ENCODE measurements at places on chromosomes 5 and 9.

DNA sequence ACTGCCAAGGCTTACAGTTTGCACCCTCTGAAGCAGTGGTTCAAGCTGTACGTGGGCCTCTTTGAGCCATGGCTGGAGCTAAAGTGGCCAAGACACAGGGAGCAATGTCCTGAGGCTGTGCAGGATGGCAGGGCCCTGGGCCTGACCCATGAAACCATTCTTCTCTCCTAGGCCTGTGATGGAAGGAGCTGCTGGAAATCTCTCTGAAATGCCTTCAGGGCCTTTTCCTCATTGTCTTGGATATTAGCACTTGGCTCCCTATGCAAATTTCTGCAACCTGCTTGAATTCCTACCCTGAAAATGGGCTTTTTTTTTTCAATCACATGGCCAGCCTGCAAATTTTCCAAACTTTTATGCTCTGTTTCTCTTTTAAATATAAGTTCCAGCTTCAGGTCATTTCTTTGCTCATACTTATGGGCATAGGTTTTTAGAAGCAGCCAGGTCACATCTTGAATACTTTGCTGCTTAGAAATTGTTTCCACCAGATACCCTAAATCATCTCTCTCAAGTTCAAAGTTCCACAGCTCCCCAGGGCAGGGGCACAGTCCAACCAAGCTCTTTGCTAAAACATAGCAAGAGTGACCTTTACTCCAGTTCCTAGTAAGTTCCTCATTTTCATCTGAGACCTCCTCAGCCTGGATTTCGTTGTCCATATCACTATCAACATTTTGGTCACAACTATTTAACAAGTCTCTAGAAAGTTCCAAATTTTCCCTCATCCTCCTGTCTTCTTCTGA is 138.3 kb downstream of the OSTF1 start:
- no peak for DNase-seq

DNA sequence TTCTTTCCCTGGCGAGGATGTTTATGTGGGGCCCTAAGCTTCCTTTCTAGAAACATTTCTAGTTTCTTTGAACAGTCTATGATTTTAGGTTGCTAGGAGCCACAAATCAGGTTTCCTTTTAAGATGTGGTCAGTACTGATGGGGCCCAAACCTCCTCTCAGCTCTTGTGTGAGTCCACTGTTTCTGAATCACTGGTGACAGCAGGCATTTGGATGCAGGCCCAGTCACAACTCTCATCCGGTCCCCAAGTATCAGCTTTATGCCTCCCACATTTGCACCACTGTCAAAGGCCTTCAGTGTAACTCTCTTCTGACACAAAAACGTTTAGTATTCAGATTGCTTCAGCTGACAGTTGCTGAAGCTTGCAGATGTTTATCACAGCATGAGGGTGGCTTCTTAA is 7.8 kb downstream of the DMRT2 start:
- no peak for DNase-seq

GRCh38 chr5:142587354-142587965 is 98.4 kb downstream of the FGF1 start:
- DNase-seq: peak; percentile 57

DNA sequence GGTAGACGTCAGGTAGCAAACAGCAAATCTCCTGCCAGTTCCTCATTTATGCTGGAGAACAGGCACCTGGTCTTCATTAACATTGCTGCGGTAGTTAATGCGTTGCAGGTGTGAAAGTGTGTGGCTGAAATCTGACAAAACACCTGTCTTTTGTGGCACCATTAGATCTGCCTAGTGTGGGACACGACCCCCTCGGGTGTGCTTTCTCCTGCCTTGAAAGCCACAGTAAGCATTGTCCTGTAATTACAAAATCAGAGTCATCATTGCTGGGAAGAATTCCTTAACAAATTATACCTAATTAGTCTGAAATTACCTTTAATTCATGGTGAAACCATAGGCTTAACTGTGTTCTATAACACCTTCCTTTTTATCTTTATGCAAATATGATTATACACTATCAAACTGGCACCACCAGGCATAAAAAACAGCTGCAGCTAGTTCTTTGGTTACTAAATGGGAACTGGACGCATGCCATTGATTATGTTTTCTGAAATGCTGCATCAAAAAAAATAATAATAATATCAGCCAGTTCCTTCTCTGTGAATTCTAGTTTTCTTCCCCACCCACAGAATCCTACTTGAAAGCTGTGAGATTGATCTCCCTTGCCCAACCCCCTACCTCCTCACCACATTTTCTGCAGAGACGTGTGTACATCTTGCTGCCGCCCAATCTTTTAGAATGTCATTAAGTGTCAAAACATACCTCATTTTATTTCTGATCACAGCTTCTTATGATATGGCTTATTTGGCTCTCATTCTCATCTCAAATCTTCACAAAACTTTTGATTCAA is 374.0 kb downstream of the NFIB start:
- no peak for DNase-seq

- no peak for DNase-seq
Observed at GRCh38 chr9:107547303-107547702, 57.7 kb upstream of the KLF4 start.

DNA sequence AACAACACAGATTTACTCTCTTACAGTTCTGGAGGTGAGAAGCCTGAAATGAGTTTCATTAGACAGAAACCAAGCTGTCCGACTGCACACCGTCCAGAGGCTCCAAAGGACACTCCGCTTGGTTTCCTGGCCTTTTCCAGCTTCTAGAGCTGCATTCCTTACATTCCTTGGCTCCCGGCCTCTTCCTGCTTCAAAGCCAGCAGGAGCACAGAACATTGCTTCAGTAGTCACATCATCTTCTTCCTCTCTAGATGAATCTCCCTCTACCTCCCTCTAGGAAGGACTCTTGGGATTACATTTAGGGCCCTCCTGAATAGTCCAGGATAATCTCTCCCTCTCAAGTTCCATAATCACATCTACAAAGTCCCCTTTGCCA is 213.3 kb downstream of the CDK5RAP2 start:
- DNase-seq: peak; percentile 7

GRCh38 chr5:145189746-145190145 is 645.4 kb downstream of the PRELID2 start:
- DNase-seq: no peak

GRCh38 chr9:33815781-33816180 is 1.2 kb upstream of the UBE2R2 start:
- DNase-seq: no peak

DNA sequence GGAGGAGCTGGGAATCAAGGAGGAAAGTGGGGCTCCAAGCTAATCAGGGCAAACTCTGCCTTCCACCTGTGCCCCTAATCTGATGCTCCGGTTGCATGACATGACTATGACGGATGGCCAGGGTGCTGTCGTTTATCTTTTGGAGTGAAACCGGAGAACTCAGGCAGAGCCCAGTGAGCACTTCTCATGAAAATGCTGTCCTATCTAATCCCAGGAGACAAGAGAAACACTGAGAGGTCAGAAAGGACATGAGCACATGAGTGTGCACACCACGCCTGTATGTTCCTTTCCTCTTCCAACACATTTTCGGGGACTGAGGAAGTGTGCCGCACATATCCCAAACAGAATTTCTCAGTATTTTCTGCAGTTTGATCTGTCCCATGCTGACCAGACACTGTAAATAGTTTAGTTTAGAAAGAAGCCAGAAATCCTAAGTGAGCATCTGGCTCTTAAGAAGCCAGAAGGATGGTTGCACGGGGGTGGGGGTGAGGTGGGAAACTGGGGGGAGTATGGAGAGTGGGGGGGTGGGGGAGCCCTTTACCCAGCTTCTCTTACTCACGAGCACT is 217.1 kb downstream of the TSSK1B start:
- DNase-seq: no peak

GRCh38 chr5:81241961-81242648 is 9.0 kb downstream of the CKMT2 start:
- DNase-seq: no peak

DNA sequence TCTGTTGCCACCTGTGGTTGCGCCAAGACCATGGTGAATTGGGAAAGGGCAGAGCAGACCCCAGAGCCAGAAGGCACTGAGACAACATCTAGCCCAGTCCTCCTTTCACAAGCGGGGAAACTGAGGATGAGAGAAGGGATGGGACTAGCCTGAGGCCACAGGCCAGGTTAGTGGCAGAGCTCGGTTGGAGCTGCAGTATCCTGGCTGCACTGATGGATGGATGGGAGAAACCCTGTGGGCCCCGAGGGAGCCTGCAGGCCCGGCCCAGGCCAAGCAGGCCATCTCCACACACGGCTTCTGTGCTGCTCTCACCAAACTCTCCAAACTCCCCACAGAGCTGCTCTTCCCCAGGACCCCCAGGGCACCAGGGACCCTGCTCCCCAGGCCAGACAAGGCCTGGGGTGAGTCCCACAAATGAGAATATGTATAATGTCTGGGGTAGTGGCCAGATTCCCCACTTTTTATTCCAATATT is 60.2 kb downstream of the TSTD2 start:
- DNase-seq: no peak
